K562 (cell line): ENCODE measurements at places on chromosomes 11 and 22. TPM values are rescaled to one million over a fixed set of nuclear protein-coding genes. Genes with fewer than 3 reads are reported as not detected.

DNA sequence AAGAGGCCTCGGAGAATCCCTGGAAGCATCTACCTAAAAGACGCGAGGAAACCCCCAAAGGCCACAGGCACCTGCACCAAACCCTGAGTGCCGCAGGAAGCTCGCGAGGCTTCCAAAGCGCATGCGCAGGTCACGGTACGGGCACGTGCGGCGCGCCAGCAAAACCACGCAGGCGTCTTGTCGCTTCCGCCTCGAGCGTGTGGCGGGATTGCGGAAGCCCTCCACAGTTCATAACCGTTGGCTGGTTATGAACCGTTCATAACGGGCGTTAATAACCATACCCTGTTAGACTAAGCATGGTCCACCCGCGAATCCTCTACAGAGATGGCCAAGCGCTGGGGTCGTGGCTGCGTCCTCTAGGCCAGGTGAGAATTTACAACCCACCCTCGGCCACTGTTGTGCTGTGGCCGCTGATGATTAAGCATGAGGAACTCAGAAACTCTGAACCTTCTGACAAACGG is 46.4 kb downstream of the MORC2 start:
- H3K27me3 ChIP-seq, result no peaks in the 10 kb centered on the region
- no peak for DNase-seq
- no peak overlapping the region for H3K27ac ChIP-seq
- no peaks in the 10 kb centered on the region for H3K4me1 ChIP-seq
- no peak overlapping the region for H3K4me3 ChIP-seq
- H3K36me3 ChIP-seq, result peaks cover 18% of the 10 kb centered on the region; the same call in 1 of the 3 replicates

DNA sequence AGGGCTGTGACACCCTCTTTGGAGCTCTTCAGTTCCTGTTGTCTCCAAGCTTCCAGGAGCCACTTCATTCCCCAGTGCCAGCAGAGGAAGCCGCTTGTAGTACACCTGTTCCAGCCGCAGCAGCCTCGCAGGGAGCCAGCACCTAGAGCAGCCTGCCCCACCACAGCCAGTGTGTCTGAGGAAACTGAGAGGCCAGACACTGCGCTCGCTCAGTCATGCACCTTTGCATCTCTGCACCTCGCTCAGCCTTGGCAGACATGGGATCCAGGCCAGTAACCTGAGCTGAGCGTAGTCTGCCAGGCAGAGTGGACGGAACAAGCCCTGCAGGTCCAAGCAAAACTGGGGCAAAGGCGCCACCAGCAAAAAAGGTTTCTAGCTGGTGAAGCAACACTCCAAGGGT is 1072.1 kb downstream of the JRKL start:
- no peak overlapping the region for H3K27ac ChIP-seq
- no peaks in the 10 kb centered on the region for H3K4me1 ChIP-seq
- H3K27me3 ChIP-seq, result no peaks in the 10 kb centered on the region
- H3K36me3 ChIP-seq, result no peaks in the 10 kb centered on the region

VSIG10L2 gene
- not detected in 2 replicates for total RNA-seq

GRCh38 chr11:707817-708420 is 1.9 kb downstream of the EPS8L2 start:
- no peaks in the 10 kb centered on the region for H3K27me3 ChIP-seq
- no peak overlapping the region for H3K4me3 ChIP-seq
- H3K27ac ChIP-seq, result no peak overlapping the region
- H3K4me1 ChIP-seq, result peaks cover 82% of the 10 kb centered on the region
- DNase-seq, result no peak

DNA sequence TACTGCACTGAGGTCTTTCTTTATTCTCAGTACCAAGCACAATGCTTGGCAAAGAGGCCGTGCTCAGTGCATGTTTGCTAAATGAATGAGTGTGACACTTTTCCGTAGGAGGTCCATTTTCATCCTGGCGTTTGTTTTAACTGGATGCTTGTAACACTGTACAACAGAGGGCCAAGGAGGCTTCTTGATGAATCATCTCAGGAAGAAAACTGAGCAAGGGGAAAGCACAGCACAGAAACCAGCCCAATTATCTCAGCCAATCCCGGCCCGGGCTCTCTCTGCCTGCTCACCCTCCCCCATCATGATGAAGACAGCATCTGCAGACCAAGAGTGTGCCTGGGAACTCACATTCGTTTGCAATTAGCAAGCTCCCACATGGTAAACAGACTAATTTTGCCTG is 570.3 kb downstream of the OPCML start:
- no peaks in the 10 kb centered on the region for H3K4me1 ChIP-seq
- H3K27me3 ChIP-seq, result no peaks in the 10 kb centered on the region
- no peak overlapping the region for H3K4me3 ChIP-seq
- no peaks in the 10 kb centered on the region for H3K36me3 ChIP-seq
- no peak overlapping the region for H3K27ac ChIP-seq

GRCh38 chr11:126457817-126458216 is 102.3 kb downstream of the ST3GAL4 start:
- H3K27me3 ChIP-seq, result peaks cover 87% of the 10 kb centered on the region
- H3K36me3 ChIP-seq, result no peaks in the 10 kb centered on the region
- DNase-seq, result no peak
- no peak overlapping the region for H3K4me3 ChIP-seq

GRCh38 chr11:76955459-76956114 is 78.6 kb upstream of the B3GNT6 start:
- H3K36me3 ChIP-seq, result no peaks in the 10 kb centered on the region
- H3K27ac ChIP-seq, result no peak overlapping the region
- H3K4me3 ChIP-seq, result no peak overlapping the region
- no peak for DNase-seq
- H3K27me3 ChIP-seq, result no peaks in the 10 kb centered on the region

- H3K27ac ChIP-seq, result no peak overlapping the region
- no peak for DNase-seq
- H3K4me3 ChIP-seq, result no peak overlapping the region
These were observed 5.9 kb downstream of the TOM1 start for GRCh38 chr22:35305525-35306070.

GRCh38 chr22:48175721-48176120 is 1413.3 kb downstream of the TBC1D22A start:
- DNase-seq, result peak; percentile 46
- H3K27me3 ChIP-seq, result no peaks in the 10 kb centered on the region
- H3K4me1 ChIP-seq, result no peaks in the 10 kb centered on the region
- H3K27ac ChIP-seq, result no peak overlapping the region

SRPRA gene
- total RNA-seq, result 108 and 112 TPM in 2 replicates

DNA sequence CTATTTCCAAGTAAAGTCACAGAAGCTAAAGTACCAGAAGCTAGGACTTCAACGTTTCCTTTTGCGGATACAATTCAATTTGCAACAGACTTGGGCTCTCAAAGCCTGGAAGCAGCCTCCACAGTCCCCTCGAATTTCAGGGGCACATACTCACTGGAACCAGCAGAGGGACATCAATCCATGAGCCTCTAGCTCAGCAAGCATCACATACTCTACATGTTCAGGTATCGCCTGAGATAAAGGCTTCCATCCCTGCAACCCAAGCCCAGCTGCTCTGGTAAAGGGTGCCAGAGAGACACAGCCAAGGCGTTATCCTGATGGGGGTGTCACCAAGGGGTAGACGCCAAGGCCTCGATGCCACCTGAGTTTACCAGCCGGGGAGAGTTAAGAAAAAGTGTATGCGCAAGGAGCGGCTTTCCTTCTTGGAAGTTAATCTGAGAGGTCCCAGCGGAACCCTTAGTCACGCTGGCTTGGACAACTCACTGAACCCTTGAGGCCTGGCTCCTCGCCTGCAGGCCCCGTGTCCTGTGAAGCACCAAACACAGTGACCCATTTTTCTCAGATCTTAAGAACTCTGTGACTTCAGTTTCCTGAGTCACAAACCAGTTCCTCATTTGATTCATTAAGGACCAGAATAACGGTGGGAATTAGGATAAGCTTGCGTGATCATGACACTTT is 13.0 kb downstream of the LTO1 start:
- H3K4me1 ChIP-seq, result no peaks in the 10 kb centered on the region
- H3K36me3 ChIP-seq, result peaks cover 26% of the 10 kb centered on the region; the same call in 1 of the 3 replicates
- no peaks in the 10 kb centered on the region for H3K27me3 ChIP-seq

OR5T1 gene
- not detected in 2 replicates for total RNA-seq

DNA sequence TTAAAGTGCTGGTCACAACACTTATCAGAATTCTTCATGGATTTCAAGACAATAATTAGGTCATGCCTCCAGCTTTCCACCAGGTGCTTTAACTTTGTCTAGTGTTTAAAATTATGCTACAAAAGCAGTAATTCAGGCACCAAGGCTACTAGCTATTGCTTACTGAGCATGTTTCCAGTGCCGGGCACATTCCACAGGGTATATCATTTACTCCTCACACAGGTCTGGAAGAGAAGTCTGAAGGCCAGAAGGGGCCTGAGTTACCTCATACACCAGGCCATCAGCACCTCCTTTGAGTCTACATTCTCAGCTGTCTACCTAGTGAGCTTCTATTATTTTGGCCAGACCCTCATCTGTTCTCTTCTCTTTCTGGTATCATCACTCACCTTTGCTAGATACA is 41.7 kb upstream of the LMO2 start:
- H3K4me3 ChIP-seq, result no peak overlapping the region
- no peaks in the 10 kb centered on the region for H3K36me3 ChIP-seq
- DNase-seq, result no peak
- no peaks in the 10 kb centered on the region for H3K27me3 ChIP-seq

DNA sequence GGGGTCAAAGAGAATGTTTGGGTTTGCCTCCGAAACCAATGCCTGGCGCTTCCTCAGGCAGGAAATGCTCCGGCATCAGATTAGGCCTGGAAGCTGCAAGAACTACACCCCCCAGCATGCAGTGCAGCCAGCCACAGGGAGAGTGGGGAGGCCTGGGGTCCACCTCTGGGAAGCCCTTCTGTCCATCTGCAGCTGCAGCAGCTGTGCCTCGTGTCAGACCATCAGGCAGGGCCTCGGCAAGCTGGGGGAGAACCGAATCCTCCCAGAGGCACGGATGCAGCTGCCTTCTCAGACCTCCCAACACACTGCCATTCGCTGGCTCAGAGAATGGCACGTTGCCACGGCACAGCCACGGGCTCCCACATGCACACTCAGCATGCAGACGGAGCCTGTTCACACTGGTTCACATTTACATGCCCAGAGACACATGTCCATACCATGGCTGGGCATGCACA is 57.4 kb downstream of the NECTIN1 start:
- peaks cover 4% of the 10 kb centered on the region; the same call in 1 of the 2 replicates for H3K4me1 ChIP-seq
- no peak overlapping the region for H3K4me3 ChIP-seq
- H3K36me3 ChIP-seq, result no peaks in the 10 kb centered on the region
- no peak for DNase-seq

IGLL1 gene
- not detected in 2 replicates for total RNA-seq

- H3K4me1 ChIP-seq, result peaks cover 14% of the 10 kb centered on the region; the same call in 2 of the 3 replicates
- DNase-seq, result peak; percentile 88
- H3K27me3 ChIP-seq, result no peaks in the 10 kb centered on the region
- H3K27ac ChIP-seq, result no peak overlapping the region
These were observed 4.5 kb downstream of the GAS2L1 start for GRCh38 chr22:29310863-29311339.

DNA sequence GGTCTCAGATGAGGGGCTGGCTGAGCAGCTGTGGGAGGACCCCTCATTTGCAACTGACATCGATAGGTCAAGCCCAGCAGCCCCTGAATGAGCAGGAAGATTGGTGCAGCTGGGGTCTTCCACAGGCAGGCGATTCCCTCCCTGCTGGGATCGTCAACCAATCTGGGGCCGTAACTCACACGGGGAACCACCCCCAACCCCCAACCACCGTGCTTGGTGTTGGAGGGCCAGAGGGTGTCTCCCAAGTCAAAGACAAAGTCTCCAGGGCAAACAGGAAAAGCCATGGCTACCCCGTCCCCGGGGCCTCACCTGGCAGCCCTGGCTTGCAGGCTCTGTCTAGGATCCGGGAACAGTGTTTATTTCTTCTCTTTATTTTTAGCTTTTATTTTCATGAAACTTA is 26.9 kb upstream of the SCUBE1 start:
- no peaks in the 10 kb centered on the region for H3K27me3 ChIP-seq
- no peaks in the 10 kb centered on the region for H3K36me3 ChIP-seq
- no peaks in the 10 kb centered on the region for H3K4me1 ChIP-seq
- H3K27ac ChIP-seq, result no peak overlapping the region
- H3K4me3 ChIP-seq, result no peak overlapping the region
- no peak for DNase-seq

DNA sequence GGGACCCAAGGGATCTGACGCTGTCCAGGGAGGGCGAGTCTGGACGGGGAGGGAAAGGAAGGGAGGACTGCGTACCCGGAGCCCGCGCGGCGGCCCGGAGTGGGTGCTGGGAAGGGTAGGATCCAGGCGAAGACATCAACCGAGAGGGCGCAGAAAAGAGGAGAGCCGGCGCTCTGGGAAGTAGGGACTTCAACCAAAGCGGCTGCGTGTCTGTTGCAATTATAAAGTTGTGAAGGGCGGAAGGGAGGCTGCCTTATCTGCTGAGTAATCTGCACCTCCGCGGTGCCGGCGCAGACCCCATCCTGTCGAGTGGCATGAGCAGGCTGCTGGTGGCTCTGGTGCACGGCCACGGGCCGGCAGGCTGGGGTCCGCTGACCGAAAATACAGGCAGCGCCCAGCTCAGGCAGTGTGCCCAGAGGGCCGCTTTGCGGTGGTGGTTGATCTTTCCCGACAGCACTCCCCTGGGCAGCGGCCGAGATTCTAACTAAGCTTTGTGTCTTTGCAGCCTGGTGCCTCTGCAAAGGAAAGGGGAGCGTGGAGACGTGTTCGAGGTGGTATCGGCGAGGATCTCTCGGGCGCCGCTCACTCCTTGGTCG is 978 bp downstream of the C11orf87 start:
- no peak overlapping the region for H3K4me3 ChIP-seq
- DNase-seq, result no peak
- no peak overlapping the region for H3K27ac ChIP-seq
- no peaks in the 10 kb centered on the region for H3K4me1 ChIP-seq
- no peaks in the 10 kb centered on the region for H3K27me3 ChIP-seq
- H3K36me3 ChIP-seq, result no peaks in the 10 kb centered on the region

GRCh38 chr11:94922321-94923003 is 50.9 kb downstream of the CWC15 start:
- no peak overlapping the region for H3K27ac ChIP-seq
- H3K27me3 ChIP-seq, result peaks cover 8% of the 10 kb centered on the region; the same call in 1 of the 2 replicates
- no peaks in the 10 kb centered on the region for H3K36me3 ChIP-seq
- no peak for DNase-seq

APOL5 gene
- not detected in 2 replicates for total RNA-seq

SLC17A6 gene
- not detected in 2 replicates for total RNA-seq

HPX gene
- total RNA-seq, result 1.2 and 1.4 TPM in 2 replicates

DNA sequence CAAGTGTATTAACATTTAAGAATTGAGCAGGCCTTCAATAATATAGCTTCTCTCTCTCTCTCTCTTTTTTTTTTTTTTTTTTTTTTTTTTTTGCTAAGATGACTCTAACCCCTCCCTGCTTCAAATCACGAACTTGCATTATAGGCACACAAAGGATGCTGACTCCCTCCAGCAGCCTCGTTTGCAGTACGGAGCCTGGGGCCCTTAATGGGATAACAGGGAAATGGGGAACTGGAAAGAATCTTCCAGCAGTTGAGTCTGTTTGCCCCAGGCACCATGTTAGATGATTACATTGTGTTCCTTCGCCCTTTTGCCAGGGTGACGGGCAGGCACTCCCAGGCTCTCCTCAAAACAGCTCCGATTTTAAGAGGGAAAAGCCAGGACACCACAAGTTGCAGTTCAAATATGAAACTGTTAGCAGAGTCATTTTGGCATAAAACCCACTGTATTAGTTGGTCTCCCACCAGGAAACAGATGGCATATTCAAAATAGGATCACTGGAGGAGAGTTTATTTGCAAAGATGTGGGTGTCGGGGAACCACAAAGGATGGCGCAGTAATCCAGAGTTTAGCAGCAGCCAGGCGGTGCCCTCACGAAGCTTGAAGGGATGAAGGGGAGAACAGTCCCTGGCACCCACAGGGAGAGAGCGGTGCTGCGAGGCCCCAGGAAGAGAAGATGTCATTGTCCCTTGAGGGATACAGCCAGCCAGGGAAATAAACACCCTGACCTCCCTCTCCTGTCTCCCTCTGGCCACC is 26.5 kb upstream of the TREH start:
- H3K27me3 ChIP-seq, result no peaks in the 10 kb centered on the region
- DNase-seq, result no peak

- DNase-seq, result peak; percentile 16
- H3K4me1 ChIP-seq, result peaks cover 8% of the 10 kb centered on the region; the same call in 2 of the 3 replicates
- no peaks in the 10 kb centered on the region for H3K36me3 ChIP-seq
- H3K27ac ChIP-seq, result peak overlapping the region; percentile 44; the same call in 1 of the 3 replicates
- H3K4me3 ChIP-seq, result no peak overlapping the region
These were observed 476.9 kb downstream of the MIAT start for GRCh38 chr22:27134315-27134701.
